Activated CD4-positive, CD25-positive, alpha-beta regulatory T cell treated with anti-CD3 and anti-CD28 coated beads, Interleukin-2, amount 50 U/mL, for 24 hours (primary cell): ENCODE measurements at places on chromosomes 7 and 10.

DNA sequence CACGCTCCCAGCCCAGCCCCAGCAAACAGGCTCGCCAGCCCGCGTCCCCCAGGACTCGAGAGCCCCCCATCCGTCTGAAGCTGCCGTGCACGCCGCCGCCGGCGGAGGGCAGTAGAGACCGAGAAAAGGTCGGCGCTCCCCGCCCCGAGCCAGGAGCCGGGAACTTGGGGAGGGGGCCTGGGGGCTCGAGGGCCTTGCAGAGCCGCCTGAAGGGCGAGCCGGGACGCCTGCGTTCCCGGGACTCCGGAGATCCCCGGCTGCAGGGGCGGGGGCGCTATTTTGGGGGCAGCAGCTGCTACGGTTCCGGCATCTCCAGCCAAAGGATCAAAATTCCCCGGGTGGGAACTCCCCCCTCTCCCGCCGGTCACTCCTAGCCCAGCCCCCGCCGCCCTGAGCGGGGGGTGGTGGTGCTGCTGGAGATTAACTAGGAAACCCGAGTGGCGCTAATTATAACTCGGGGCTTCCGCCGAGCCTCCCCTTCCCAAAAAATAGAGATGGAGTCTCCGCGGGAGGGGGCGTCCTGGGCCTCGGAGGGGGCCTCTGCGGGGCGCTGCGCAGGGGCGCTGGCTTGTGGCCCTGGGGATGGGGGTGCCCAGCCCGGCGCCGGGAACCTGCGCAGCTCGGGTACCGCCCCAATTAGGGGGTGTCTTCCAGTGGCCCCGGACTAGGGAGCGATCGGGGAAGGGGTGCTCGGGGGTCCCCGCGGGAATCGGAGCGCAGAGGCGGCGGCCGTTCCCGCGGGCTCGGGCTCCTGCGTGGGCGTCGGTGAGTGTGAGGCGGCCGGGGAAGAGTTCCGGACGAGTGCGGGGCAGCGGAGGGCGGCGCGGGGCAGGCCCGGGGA is 608 bp downstream of the ACHE start:
- ATAC-seq = no peak

- ATAC-seq = no peak
These were observed 73.4 kb upstream of the ITPRID1 start for GRCh38 chr7:31440511-31440910.

DNA sequence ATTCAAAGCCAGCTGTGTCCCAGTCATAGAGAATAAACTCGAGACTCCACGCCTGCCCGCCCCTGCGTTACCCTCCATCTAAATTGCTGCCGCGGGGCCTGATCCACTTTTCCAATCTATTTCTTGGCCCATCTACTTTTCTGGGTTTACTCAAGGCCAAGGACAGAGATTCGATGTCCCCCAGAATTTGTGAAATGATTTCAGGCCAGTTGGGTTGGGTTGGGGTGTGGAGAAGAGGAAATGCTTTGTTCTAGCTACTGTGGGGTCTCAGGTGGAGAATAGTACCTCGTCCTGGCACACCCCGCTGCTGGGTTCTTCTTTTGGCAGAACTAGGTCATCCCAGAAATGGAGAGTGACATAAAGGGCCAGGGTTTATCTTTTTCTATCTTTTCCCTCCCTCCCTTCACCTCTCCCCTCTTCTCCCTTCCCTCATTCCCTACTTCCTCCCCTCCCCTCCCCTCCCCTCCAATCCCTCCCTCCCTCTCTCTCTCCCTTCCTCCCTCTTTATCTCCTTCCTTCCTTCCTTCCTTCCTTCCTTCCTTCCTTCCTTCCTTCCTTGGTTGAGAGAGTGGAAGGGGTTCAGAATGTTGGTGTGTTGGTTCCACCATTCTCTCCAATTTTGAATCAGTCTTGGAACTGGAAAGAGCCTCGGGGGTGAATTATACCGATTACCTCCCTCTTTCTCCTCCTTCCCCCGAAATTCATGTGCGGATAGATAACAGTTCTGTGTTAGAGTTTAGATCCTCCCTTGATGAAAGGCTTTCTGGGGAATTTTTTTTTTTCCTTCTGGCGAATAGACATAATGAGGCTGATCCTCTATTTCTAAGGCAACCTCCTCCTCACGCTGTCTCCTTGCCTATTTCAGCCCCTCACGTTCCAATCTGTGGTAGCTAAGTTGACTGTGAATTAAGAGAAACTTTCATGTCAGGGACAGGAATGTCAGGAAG is 1.2 kb upstream of the TMEM229A start:
- ATAC-seq = no peak

- ATAC-seq = no peak
These were observed 3.1 kb downstream of the ABLIM1 start for GRCh38 chr10:114654822-114655575.

GRCh38 chr7:132367004-132367403 is 209.3 kb downstream of the PLXNA4 start:
- ATAC-seq = no peak

DNA sequence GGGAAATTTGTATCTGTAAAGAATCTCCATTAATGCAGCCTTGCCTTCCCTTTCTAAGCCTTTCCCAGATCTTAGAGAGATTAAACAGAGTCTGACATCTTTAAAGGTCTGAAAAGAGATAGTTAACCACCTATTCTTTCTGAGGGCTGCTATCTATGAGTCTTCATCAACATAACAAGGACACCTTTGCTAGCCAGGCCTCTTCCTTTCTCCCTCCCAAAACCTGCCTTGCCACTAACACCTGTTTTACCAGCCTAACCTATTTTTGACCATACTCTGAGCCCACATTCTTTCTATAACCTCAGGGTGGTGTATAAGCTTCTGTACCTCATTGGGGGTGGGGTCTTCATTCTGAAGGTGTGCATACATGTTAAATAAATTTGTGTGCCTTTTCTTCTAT is 217.1 kb downstream of the IPMK start:
- ATAC-seq = no peak

GRCh38 chr7:155785536-155785935 is 26.7 kb downstream of the SHH start:
- no peak for ATAC-seq

DNA sequence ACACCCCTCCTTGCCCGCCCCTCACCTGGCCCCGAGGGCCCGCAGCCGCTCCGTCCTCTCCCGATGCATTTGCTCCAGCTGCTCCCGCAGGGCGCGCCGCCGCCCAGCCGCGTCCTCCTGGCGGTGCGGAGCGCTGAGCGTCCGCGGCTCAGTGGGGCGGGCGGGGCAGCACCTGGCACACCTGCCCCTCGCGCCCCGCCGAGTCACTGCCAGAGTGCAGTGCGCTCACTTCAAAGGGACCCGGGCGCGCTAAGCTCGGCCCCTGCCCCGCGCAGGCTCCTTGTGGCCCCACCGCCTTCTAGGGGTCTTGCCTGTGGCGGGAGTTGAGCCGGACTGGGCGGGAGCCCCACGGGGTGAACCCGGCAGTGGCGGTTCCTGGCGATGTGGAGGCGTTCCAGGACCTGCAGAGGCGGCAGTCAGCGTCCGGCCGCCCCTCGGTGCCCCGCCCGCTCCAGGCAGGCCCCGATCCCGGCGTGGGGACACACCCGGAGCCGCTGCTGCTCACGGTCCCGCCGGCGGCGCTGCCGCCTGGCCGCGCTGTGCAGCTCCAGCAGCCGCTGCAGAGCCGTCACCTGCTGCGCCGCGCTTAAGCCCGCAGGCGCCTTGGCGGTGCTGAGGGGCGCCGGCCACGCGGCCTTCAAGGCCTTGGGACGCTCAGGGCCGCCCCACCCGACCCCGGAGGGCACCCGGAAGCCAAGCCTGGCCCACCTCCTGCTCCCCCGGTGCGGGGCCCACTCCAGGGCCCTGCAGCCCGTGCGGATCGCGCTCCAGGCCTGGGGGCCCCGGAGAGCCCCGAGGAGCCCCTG is 6.7 kb downstream of the ATP6V1F start:
- ATAC-seq = peak; percentile 78
